Stimulated activated CD4-positive, alpha-beta T cell treated with anti-CD3 and anti-CD28 coated beads, Interleukin-1b, Interleukin-23, amount 100 ng/mL, for 24 hours (primary cell): ENCODE measurements at places on chromosomes 1 and 21.

GRCh38 chr1:206478746-206479145 is 8.5 kb downstream of the IKBKE start:
- no peak for DNase-seq

DNA sequence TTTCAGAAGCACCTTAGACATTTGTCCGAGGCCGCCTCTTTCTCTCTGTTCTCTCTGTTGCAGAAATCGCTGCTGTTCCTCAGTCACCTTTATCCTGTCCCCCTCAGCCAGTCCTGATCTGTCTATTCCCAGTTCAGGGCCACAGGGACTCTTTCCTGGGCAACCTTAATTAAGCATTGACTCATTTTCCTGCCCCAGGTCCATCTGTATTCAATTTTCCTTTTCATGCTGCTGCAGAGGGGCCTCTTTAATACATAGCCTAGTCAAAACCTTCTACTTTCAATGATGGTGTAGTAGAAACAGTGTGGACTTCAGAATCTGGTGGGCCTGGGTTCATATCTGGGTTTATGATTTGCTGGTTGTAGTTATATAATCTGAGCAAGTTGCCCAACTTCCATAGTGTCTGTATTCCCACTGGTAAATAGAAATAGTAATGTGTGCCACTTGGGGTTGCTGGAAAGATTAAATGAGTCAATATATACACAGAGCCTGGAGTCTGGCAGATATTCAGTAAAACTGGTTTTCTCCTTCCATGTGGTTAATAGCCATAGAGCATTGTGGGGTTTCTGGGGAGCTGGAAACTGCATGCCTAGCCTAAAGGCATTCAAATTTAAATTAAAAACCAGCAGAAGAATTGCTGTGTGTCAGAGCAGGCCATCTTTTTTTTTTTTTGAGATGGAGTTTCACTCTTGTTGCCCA is 4.5 kb downstream of the TRAF5 start:
- DNase-seq: no peak

GRCh38 chr1:67458663-67459062 is 28.5 kb upstream of the SERBP1 start:
- no peak for DNase-seq

DNA sequence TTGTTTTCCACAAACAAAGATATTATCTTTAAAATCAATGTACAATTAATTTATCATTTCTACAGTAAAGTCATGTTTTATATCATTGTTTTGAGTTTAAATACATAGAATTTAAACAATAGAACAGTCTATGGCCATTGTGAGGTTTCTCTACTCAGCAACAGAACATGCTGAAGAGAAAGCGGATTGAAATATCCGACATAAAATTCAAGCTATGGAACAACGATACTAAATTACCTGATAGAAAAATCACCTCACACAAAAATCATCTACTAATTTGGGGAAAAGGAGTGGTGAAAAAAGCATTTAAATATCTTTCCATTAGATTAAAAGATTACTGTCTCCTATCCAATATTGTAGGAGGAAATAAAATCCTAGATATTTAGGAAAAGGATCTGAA is 12.6 kb downstream of the CDKN2C start:
- no peak for DNase-seq

DNA sequence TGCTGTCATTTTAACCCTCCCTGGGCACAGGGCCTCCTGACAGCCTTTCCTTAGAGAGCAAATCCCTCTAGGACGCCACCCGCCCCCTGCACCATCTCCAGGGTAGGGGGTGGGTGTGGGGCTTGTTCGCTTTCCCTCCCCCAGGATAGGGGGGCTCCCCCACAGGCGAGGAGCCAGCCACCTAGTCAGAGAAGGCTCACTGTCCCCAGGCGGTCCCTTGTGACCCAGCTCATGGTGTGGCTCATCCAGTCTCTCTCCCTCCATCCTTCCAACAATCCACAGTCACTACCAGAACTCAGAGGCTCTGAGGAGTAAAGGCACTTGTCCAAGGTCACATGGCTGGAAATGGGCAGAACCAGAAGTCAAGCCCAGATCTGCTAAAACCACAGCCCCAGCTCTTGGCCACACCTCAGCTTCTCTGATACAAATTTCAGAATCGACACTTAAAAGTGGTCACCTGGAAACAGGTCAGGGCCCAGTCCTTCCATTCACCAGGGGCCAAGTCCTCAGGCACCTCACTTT is 89.8 kb downstream of the MRPL37 start:
- no peak for DNase-seq

- no peak for DNase-seq
Measured at GRCh38 chr1:214856843-214857242, 225.7 kb upstream of the KCNK2 start.

DNA sequence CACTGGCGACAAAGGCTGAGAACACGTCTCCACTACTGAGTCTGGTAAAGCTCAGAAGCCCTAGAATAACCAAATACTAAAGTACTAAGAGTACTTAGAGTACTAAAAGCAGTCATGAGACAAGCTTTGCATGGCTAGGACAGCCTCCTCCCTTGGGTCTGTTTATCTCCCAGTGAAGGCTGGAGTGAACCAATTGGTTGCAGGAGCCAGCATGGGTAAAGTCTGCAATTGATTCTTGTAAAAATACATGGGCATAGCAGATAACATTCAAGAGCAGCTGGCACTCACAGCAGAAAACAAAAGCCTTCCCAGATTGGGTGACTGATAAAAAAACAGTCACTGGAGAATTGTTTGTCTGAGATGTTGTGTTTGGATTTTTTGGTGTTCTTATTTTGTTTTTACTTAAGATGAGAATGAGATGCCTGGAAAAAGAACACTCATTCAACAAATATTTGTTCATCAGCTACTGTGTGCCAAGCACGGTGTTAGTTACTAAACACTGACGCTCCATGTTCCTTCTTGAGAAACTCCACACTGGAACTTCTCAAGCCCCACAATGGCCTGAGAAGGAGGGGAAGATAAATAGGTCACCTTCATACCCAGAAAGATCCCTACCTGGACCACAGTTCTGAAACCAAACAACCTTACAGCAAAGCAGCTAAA is 3.7 kb downstream of the IRF6 start:
- DNase-seq: no peak

DNA sequence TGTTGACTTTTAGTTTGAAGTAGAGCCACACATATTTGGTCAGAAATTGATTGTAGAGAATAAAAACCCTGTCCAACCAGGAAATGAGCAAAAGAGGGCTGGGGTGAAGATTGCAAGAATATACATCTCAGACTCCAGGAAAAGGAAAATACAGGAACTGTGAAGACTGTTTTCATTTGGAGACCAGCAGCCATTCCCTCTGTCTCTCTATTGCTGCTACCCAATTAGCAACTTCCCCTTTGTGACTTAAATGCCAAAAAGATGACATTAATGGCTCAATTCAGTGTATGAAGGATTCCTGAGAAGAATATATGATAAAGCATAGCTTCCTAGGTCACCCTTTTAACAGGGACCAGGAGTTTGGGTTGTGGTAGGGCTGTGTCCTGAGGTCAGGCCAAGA is 31.6 kb upstream of the CEP350 start:
- no peak for DNase-seq

DNA sequence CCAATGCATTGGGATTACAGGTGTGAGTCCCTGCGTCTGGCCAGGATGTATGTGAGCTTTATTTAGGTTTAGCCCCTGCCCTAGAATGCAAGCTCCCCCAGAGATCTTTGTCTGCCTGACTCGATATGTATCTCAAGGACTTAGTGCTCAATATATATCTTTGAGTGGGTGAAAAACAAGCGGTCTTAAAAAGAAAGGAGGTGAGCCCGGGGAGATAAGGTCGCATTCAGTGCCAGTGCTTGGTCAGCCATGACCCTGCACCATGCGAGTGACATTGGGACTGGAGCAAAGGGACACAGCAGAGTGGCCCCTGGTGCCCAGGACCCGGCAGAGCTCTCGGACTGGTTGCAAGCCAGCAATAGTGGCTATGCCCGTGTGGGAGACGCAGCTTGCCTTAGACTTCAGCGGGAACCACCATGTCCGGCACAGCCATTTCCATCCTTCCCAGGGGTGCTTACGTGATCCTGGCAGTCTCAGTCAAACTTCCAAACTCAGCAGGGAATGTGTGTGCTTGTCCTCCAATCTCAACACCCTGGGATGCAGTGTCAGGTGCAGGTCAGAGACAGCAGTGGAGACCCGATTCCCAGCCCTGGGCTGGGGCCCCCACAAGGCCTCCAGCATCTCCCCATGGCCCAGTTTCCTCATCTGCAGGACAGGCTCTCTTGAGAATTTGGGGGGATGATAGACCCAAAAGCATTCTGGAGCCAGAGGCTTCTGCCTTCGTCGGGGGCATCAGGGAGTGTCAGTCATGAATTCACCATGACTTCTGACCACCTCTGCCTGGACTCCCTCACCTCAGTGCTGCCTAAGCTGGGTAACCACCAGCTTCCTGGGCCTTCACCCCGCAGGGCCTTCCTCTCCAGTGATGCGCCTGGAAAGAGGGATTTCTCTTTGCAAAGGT is 1.8 kb downstream of the MX2 start:
- DNase-seq: no peak

GRCh38 chr21:39654951-39655350 is 42.2 kb downstream of the B3GALT5 start:
- DNase-seq: no peak

GRCh38 chr1:47226121-47226838 is 5.7 kb downstream of the TAL1 start:
- DNase-seq: no peak

DNA sequence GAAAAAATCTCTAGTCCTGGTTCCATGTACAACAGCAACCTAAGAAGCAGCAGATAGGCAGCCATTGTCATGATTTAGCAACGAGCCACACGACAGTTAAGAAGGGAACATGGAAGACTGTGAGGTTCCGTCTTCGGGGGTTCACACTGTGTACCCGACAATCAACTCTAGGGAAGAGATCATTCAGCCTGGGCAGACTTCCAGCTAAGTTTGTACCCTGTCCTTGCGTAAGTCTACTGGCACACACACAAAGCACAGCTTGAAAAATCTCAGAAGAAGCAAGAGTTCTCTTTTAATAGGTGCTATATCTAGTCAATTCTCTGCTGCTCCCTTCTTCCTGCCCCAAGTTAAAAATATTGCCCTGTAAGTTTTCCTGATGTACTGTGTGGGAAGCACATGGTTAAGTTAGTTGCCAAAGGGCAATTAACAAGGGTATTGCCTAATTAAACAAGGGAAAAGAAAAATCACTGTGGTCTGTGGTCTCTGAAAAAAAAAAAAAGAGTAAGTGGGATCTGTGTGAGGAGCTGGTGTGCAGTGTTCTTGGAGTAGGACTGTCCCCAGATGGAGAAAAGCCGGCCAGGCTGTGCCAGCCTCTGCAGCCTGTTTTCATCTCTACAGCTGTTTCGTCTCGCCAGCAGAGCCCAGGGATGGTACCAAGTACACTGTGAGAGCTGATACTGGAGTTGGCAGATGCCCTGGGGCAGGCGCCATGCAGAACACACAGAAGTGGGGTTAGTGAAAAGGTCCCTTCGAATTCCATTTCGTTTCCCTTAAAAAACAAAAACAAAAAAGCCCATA is 6.4 kb upstream of the MYBPHL start:
- no peak for DNase-seq

GRCh38 chr1:40315239-40315794 is 1.8 kb downstream of the COL9A2 start:
- DNase-seq: peak; percentile 69

DNA sequence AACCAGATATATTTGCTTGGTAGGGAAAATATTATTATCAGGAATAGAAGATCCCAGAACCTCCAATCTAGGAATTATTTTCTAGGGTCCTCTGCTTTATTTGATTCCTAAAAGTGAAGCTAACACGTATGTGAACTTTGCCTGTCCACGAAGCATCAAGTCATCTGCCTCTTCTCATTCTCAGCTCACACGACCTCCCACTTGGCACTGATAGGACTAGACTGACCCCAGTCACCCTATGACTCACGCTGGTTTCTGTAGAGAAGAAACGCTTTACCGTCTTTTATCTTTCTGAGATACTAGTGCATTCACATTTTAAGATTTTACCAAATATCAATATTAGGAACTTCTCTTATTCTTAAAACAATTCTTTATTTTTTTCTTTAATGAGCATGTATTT is 2.0 kb upstream of the KRTAP19-7 start:
- no peak for DNase-seq

DNA sequence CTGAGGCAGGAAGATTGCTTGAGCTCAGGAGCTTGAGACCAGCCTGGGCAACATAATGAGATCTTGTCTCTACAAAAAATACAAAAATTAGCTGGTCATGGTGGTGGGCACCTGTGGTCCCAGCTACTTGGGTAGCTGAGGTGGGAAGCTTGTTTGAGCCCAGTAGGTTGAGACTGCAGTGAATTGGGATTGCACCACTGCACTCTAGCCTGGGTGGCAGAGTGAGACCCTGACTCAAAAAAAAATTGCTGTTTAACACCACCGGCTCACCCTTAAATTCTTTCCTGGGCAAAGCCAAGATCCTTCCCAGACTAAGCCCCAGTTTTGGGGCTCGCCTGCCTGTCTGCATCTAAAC is 6.6 kb upstream of the NSUN4 start:
- no peak for DNase-seq

- DNase-seq: peak; percentile 36
Measured at GRCh38 chr1:226100436-226101391, 38.2 kb downstream of the H3-3A start.

GRCh38 chr1:35847935-35848565 is 35.0 kb upstream of the AGO1 start:
- DNase-seq: no peak

- no peak for DNase-seq
Measured at GRCh38 chr1:167443757-167444156, 74.6 kb downstream of the CD247 start.

GRCh38 chr1:193514397-193514796 is 328.0 kb upstream of the B3GALT2 start:
- DNase-seq: no peak

DNA sequence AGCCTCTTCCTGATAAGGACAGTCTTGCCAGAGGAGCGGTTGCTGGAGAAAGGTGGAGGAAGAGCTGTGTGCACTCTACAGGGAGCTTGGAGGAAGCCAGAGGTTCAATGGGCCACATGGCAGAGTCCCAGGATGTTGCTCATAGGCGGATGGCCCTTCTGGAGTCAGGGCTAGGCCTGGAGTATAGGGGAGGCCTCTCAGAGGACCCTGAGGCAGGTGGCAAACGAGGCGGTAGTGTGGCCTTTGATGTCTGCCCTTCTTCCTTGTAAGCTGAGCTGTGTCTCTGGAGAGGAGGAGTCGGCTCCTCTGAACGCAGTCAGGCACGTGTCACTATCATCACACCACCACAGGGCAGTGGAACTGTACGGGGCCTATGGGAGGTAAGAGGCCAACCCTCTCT is 8.6 kb downstream of the PKP1 start:
- no peak for DNase-seq

GRCh38 chr1:114725230-114725629 is 8.7 kb upstream of the NRAS start:
- no peak for DNase-seq

GRCh38 chr1:38793299-38793698 is 66.3 kb downstream of the RRAGC start:
- no peak for DNase-seq

DNA sequence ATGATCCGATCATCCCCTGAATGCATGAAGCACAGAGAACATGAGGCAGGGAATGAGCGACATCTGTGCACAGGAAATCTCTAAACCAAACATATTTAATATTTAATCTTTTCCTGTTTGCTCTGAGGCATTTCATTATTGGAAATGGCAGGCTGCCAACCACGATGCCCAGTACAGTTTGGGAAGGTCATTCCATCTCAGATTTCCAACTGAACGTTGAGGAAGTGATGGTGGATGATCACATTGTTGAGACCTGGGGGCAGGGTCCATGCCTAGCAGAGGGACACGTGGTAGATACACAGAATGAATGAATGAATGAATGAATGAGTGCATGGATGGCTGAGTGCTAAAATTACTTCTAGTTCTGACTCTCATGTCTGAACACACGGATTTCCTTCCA is 15.9 kb upstream of the FASLG start:
- no peak for DNase-seq

- DNase-seq: no peak
Measured at GRCh38 chr1:185693654-185694053, 40.5 kb upstream of the HMCN1 start.
